ENCODE measurements at places on chromosomes 12 and 14.
A peak's percentile ranks its signal among the peaks of the same experiment; 100 is the strongest.

DNA sequence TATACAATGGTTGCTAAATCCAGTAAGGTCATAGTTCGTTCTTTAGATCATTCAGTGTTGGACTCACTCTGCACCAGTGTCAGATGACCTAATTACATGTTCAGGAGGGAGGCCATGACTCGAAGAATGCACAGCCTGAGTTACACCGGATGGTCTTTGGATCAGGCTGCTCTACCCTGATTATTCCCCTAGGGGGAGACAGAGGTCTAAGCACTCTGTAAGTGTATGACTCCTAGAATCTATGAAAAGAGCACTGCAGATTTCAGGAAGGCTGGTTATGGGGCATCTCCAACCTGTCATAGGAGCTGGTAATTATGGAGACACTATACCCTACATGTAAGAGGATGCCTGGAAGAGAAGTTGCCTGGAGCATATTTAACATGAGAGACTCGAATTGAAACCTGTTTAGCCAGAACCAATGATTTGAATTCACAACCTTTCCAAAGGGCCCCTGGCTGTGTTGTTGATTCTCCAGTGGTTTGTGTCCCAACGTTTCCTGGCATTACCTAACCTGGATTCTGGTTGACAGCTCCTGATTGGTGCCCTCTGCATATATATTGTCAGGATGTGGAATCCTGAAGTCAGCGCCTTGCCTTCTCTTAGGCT is at the start of gene MUCL1:
Gene MUCL1, plus strand, starts transcription at position 584 of the 606 bp plus-strand sequence. CDS start 67 bp downstream, outside the sequence.
- peak; percentile 93 for ATAC-seq

DNA sequence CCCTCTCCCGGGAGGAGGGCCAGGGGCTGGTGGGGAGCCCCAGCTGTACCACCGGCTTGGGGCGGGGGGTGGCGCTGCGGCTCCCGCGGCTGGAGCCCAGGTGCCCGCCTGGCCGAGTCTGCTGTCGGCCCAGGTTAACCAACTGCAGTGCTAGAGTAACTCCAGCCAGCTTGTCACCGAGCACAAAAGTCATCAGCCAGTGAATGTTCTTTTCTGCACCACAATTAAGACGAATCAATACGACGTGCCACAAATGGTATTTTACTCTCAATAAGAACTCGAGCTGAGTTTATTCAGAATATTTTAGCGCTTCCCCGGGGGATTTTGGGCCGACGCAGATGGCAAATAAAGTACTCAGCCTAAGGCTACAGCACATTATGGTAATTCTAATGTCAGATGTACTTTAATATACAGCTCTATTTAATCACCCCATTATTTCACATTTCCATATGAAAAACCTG is 83.2 kb downstream of the BCL11B start:
- peak; percentile 44 for ATAC-seq

- no peak for ATAC-seq
Observed at GRCh38 chr14:99467336-99468078, 13.2 kb downstream of the SETD3 start.

DNA sequence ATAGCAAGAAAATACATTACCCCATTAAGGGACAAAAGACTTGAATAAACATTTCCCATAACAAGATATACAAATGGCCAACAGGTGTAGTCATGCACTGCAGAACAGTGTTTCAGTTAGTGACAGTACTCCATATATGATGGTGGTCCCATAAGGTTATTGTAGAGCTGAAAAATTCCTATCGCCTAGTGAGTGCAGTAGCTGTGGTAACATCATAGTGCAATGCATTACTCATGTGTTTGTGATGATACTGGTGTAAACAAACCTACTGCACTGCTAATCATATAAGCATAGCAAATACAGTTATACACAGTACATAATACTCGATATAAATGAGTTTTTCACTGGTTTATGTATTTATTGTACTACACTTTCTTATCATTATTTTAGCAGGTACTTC is 168.7 kb downstream of the C12orf75 start:
- ATAC-seq: no peak
